Smooth muscle cell of the pulmonary artery (primary cell): ENCODE measurements at places on chromosomes 2 and 18. TPM values are rescaled to one million over a fixed set of nuclear protein-coding genes. Genes with fewer than 3 reads are reported as not detected.

The APLF gene
- 3.5 and 5.6 TPM in 2 replicates for total RNA-seq

The ZNF521 gene
- total RNA-seq: 17.5 and 20.7 TPM in 2 replicates

The PKDCC gene
- 17.4 and 86.0 TPM in 2 replicates for total RNA-seq

The DUSP2 gene
- 2.3 and 2.9 TPM in 2 replicates for total RNA-seq

The IL36G gene
- total RNA-seq: not detected in 2 replicates

The ANKRD29 gene
- 2.0 and 8.3 TPM in 2 replicates for total RNA-seq

The PROM2 gene
- 0.20 and 0.56 TPM in 2 replicates for total RNA-seq

The C2orf66 gene
- 0.20 and 0.59 TPM in 2 replicates for total RNA-seq

The RNF125 gene
- total RNA-seq: 0.13 and 0.69 TPM in 2 replicates
